ENCODE measurements at places on chromosomes 13 and 19.

GRCh38 chr19:9863759-9864158 is 28.6 kb downstream of the PIN1 start:
- no peak for DNase-seq

- DNase-seq: no peak
Observed at GRCh38 chr13:69571606-69572323, 535.9 kb upstream of the ATXN8OS start.

GRCh38 chr19:52739576-52739975 is 4.7 kb upstream of the ZNF611 start:
- no peak for DNase-seq

DNA sequence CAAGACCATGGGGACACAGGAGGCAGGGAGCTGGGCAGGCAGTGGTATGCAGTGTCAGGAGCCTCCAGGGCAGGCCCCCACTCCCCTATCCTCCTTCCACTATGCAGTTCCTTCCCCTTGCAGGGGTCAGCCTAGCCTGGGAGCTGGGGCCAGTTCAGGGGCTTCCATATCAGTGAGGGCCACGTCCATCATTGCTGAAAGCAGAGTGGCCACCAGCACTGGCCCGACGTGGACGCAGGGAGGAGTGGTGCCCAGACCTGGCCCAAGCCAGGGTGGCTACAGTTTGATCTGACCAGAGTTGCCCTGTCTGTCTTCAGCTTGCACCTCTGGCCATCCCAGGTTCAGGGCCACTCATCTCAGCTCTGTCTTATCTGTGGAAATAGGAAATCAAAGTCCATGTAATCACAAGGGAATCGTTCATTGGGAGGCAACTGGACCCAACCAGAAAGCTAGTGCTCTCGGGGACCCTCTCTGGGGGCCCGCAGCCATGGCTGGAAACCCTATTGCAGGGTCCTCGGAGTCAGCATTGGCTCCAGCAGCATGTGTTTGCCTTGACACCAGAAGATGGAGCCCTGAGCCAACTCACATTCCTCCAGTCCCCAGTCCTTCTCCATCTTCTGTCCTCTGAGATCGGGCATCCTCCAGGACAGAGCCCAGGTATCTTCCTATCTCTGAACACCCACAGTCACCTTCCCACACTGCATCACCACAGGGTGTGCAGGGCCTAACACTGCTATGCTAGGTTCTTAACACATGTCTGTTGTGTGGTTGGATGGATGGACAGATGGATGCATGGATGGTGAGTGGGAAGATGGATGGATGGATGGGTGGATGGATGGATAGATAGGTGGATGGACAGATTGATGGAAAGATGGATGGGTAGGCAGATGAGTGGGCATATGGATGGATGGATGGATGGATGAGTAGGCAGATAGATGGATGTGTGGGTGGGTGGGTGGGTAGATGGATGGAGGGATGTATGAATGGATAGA is 75.7 kb upstream of the KCTD15 start:
- DNase-seq: no peak

GRCh38 chr13:113648216-113648610 is 9.8 kb downstream of the ATP4B start:
- DNase-seq: no peak

DNA sequence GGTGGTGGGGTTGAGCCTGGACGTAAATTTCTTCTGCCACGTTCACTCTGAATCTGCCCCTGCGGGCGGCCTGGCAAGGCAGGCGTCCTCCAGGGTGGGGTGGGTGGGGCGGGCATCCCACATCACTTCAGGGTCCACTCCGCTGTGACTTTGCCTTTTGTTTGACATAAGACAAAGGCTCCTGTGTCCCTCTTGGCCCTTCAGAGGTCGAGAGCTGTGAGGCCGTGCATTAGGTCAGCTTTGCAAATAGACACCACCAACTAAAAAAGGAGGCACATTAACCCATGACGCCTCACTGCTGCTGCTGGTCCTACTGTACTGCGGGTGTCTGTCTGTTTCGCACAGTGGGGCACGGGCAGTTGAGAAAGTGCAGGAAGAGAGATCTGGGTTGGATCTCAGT is 10.5 kb upstream of the ZNF536 start:
- DNase-seq: no peak

GRCh38 chr13:43134868-43135267 is 111.5 kb downstream of the DNAJC15 start:
- DNase-seq: no peak

- DNase-seq: no peak
Observed at GRCh38 chr13:106505295-106505694, 30.2 kb downstream of the EFNB2 start.

DNA sequence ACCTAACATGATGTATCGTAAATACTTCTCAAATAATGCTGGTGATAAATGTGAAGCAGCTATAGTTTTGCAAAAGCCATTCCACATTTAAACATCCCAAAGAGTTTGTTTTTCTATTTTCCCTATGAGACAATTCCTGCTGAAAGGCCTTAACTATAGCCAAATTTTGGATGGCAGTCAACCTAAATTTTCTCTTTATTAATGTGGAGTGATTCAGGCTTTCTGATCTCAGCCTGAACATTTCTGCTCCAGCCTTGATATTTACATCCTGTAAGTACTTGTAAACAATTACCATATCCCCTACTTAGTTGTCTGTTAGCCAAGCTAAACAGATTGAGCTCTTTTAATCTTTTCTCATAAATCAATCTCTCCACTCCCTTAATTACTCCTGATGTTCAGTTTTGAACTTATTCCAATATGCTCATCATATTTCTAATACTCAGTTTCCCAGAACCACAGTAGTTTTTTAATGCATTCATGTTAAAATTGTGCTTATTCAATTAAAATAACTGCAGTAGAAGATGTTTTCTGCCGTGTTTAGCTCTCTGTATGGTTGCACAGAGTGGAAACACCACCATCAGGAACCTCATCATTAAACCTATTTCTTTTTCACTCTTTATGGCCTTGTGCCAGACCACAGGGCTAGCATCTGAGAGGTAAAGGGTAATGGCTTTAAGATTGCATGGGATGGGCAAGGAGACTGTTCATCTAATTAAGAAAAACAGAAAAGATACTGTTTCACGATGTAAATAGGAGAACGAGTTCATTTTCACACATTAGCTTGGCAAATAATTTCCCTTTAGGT is 1235.2 kb upstream of the SLC10A2 start:
- DNase-seq: no peak

- DNase-seq: no peak
Observed at GRCh38 chr13:112587212-112587763, 665 bp downstream of the TUBGCP3 start.

DNA sequence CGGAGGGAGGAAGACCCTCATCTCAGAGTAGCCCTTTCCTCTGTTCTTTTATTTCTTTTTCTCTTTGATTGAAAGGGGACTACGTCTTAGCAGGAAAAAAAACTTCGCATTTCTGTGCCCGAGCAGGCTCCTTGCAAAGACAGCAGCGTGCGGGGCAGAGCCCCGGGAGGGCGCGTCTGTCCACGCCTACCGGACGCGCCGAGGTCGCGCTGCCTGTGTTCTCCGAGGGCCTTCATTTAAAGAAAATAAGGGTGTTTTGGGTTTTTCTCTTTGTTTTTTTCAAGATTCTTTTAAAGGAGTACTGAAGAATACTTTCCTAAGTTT is 29.2 kb downstream of the CERS1 start:
- no peak for DNase-seq

DNA sequence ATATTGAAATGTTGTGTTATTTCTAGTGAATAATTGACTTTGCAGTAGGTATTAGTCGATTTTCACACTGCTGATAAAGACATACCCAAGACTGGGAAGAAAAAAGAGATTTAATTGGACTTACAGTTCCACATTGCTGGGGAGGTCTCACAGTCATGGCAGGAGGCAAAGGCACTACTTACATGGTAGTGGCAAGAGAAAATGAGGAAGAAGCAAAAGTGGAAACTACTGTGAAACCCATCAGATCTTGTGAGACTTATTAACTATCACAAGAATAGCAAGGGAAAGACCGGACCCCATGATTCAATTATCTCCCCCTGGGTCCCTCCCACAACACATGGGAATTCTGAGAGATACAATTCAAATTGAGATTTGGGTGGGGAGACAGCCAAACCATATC is 9.9 kb upstream of the C5AR2 start:
- DNase-seq: no peak

- no peak for DNase-seq
Observed at GRCh38 chr19:6510618-6511017, 8.5 kb upstream of the TUBB4A start.

GRCh38 chr13:112802802-112803195 is 113.0 kb downstream of the ATP11A start:
- no peak for DNase-seq

DNA sequence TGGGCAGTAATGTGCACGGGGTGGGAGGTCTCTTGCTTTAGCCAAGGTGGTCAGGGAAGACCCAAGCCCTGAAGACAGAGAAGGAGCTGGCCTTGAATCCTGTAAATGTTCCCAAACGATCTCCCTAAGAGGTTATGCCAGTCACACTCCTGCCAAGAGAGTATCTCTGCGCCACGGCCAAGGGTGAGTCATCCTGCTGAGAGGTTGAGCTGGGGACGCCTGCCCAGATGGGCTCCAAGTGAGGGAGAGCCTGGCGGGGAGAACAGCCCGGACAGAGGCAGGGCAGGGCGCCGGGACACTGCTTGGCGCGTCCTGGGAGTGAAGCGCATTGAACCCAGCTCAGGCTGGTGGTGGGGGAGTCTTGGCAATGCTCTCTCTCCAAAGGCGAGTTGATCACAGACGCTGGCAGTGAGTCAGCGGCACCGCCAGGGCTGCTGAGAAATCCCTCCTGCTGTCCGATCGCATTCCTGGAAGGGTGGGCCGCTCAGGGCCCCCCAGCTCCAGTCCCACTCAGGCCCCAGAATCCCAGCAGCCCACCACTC is 16.4 kb downstream of the SULT2B1 start:
- DNase-seq: no peak

DNA sequence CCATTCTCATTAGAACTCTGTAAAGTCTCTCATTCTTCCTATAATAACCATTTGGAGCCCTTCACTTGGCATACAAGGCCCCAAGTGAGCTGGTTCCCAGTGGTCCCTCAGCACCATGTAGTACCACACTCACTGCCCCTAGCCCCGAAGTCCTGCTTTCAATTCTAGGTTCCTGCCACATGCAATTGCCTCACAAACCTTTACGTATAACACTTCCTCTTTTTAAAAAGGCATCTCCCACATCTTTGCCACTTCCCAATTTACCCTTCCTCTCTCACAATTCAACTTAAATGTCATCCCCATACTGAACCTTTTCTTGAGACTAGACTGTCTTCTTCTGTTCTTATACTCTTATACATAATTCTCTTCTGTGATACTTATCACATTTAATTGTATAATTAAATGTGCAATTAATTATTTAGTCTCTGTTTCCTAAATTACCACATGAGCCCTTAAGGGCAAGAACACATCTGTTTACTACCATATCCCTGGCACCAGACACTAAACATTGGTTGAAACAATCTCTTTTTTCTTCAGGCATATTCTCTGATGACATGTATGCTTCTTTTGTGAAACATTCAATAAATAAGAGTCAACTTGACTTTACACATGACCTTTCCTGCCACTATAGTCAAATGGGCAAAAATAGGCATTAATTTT is 304.0 kb downstream of the SPRY2 start:
- DNase-seq: no peak

DNA sequence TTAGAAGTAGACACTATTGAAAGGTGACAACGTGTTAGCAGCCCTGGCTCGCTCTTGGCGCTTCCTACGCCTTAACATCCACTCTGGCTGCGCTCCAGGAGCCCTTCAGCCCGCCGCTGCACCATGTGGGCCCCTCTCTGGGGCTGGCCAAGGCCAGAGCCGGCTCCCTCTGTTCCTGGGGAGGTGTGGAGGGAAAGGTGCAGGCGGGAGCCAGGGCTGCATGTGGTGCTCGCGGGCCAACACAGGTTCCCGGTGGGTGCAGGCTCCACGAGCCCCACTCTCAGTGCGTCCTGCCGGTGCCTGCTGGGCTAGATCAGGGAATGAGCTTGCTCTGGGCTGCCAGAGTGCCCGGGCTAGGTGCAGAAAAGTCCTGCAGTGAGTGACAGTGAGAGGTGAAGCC is 1284.3 kb downstream of the OLFM4 start:
- DNase-seq: no peak

GRCh38 chr19:35363001-35363590 is 4.8 kb downstream of the FFAR3 start:
- no peak for DNase-seq

GRCh38 chr19:2239173-2239572 is 2.5 kb downstream of the SF3A2 start:
- DNase-seq: no peak

GRCh38 chr19:18118420-18119012 is 20.9 kb downstream of the MAST3 start:
- DNase-seq: no peak

DNA sequence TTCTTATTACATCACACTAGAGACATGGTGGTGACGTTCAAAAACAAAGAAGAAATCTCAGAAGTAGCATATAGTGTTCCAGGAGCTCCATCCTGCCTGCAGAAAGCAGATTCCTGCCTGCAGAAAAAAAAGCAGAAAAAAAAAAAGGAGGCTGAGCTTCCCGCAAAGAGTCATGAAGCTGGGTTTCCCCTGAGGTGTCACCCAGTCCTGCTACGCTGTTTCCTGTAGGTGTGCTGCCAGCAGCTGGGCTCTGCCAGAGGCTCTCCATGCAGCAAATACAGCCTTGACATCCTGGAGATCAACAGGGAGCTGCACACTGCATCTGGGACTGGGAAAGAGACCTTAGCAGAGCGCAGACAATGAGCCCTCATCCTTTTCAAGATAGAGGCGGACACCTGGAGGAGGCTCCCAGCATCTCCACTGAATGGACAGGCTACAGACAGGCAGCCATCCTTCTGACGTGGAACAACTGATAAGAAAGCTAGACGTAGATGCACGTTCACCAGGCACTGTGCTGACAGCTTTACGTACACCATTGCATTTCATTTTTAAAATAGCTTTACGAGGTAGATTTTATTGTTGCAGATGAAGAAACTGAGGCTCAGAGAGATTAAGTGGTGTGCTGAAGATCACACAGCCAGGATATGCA is 350.9 kb downstream of the FOXO1 start:
- DNase-seq: no peak

DNA sequence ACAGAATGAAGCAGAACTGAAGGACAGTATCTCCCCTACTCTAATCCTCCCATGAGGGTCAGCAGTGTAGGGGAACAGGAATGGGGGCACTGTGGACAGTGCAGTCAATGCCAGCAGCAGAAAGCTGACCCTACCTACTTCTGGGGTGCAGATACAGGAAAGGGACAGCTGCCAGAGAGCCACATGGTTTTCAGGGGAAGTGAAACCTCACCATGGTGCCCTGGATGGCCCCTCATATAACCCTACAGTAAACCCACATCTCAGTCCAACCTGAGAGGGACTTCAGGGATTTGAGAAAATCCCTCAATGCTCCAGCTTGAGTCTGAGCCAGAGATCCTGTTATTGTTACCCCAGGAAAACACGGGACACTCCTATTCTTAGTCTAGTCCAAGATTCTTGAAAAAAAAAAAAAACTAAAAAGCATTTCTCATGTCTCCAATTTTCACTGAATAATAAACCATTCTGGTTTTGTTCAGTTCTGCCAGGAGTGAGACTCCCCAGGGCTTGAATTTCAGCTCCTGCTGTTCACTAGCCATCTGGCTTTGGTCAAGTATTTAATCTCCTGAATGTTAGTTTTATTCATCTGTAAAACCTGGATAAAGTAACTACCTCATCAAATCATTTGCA is 511.6 kb upstream of the ARGLU1 start:
- DNase-seq: no peak

Measured in cerebellar nuclear complex (tissue), 1 donor.